ENCODE measurements at places on chromosomes 5 and 9.

DNA sequence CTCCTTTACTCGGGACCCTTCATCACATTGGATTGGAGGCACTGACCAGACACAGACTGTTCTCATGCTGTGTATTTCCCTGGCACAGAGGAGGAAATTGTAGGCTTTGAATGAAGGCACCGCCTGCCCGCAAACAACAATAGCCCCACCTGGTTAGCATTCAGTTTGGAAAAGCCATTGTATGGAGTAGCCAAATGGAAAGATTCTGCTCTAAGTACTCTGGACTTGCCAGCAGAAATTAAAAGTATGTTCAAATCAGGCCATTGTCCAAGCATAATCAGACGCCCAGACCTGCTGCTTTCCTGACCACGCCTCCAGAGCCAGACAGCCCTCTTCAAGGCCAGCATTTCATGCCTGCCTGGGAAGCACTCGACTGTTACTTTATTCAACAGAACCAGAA is 8.0 kb upstream of the SEMA4D start:
- no peak for DNase-seq

- no peak for DNase-seq
Observed at GRCh38 chr5:91150234-91150633, 232.9 kb downstream of the ARRDC3 start.

DNA sequence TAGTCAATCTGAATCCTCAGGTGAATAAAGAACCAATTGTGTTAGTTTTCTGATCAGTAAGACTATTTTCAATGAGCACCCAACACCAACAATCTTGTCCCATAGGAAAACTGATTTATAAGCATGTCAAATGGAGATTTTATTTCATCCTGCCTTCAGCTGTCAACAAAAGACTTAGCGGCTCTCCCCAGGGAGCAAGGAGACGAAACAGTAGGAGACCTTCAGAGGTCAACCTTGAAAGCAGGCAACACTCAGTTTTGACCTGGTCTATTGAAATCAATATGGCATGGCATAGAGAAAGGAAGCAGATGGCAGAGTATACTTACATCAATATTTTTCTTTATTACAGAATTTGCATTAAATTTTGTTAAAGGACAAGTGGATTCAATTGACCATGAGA is 34.1 kb downstream of the ZNF622 start:
- DNase-seq: no peak

DNA sequence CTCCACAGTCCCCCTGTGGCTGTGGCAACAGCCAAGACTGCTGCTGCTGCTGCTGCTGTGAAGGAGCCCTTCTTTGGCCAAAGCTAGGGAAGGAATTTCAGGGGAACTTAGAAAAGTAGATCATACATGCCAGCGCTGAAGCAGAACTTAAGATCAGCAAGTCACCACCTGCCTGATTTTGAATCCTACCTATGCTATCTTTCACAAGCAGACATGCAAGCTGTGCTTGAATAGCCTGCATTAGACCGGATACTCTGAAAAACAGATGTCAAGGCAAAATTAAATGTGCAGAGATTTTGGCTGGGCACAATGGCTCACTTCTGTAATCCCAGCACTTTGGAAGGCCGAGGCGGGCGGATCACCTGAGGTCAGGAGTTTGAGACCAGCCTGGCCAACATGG is 99.3 kb upstream of the ZNF366 start:
- no peak for DNase-seq

DNA sequence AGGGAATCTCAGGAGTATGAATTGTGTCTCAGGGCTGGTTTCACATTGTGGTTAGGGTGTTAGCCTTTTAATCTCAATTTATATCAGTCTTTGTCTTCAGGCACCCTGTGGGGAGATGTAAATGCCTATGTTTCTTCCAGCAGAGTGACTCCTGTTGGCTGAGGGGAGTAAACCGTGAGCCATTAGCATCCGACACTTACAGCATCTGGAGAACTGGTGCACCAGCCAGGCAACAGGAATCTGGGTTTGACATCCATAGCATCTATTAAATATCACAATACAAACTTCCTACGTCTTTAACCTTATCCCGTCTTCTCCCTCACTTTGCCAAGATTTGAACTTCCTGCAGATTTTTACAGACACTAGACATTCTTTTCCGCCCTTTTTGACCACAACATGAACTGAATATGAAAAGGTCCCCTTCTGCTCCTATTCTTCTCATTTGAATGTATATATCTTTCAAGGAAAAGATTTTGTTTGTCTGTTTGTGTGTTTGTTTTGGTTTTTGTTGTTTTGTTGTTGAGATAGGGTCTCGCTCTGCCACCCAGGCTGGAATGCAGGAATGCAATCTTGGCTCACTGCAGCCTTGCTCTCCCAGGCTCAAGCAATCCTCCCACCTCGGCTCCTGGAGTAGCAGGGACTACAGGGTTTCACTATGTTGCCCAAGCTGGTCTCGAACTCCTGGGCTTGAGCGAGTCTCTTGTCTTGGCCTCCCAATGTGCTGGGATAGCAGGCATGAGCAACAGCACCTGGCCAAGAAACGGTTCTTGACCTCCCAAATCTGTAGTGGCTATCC is 626.2 kb downstream of the TLR4 start:
- no peak for DNase-seq

DNA sequence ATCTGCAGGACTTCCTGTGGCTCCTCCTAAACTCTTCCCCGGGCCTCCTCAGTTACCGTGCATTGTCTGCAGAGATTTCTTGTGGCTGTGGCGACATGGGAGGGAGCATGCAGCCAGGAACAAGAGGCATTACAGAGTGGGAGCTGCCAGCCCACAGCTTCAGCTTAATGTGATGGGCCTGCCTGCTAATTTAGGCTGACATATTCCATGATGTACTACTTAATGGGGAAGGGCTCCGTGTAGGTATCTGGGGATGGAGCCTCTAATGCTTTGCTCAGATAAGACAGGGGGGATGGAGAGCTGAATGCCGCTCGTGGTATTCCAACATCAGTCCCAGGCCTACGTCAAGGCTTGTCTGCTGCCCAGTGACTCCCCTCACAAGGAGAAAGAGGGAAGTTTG is 137.6 kb upstream of the GPR151 start:
- DNase-seq: no peak

Measured in GM19239 (cell line).